ENCODE measurements at places on chromosomes 2 and 18. TPM values are rescaled to one million over a fixed set of nuclear protein-coding genes. Genes with fewer than 3 reads are reported as not detected.

The IL18RAP gene
- total RNA-seq, result 3.2 TPM

The GPR55 gene
- total RNA-seq, result 0.15 TPM

The SCN7A gene
- 1.1 TPM for total RNA-seq

The FEZ2 gene
- total RNA-seq, result 37.2 TPM

The PXDN gene
- 80.9 TPM for total RNA-seq

The TGIF1 gene
- total RNA-seq, result 21.7 TPM

The GCG gene
- total RNA-seq, result not detected

The ACVR1C gene
- 0.34 TPM for total RNA-seq

The GDF7 gene
- 0.44 TPM for total RNA-seq

The ACTG2 gene
- total RNA-seq, result 3.9 TPM

The NFATC1 gene
- total RNA-seq, result 2.0 TPM

The PDCD1 gene
- 0.14 TPM for total RNA-seq

The CYP26B1 gene
- 139 TPM for total RNA-seq

The PROC gene
- total RNA-seq, result 2.7 TPM

The SLC9A4 gene
- total RNA-seq, result 0.62 TPM

The CD302 gene
- 1.5 TPM for total RNA-seq

The CNGA3 gene
- 4.9 TPM for total RNA-seq

The SERPINB10 gene
- not detected for total RNA-seq

The ANKRD53 gene
- total RNA-seq, result 2.0 TPM

The ATIC gene
- total RNA-seq, result 49.1 TPM

The LAMA1 gene
- total RNA-seq, result 7.4 TPM

The CDCA7 gene
- 6.8 TPM for total RNA-seq

The SULT1C4 gene
- total RNA-seq, result 1.6 TPM

The PRSS56 gene
- total RNA-seq, result 0.15 TPM

The UGT1A3 gene
- total RNA-seq, result 1.4 TPM

The AQP12B gene
- total RNA-seq, result 0.05 TPM

The STAT4 gene
- 4.6 TPM for total RNA-seq

The TXNDC9 gene
- 51.7 TPM for total RNA-seq

The FSIP2 gene
- 18.4 TPM for total RNA-seq

The FAM228B gene
- 8.1 TPM for total RNA-seq

The C2orf15 gene
- 4.4 TPM for total RNA-seq

The MAP3K20 gene
- 19.9 TPM for total RNA-seq

The ST8SIA5 gene
- 2.8 TPM for total RNA-seq

The OTX1 gene
- 0.50 TPM for total RNA-seq

The KLF7 gene
- 50.0 TPM for total RNA-seq

The FRZB gene
- total RNA-seq, result 32.1 TPM

The FAM228A gene
- 1.4 TPM for total RNA-seq

The SLC8A1 gene
- total RNA-seq, result 0.27 TPM

The APCDD1 gene
- 272 TPM for total RNA-seq

The CD207 gene
- total RNA-seq, result 0.88 TPM

The CMPK2 gene
- total RNA-seq, result 5.9 TPM

The COA5 gene
- total RNA-seq, result 35.2 TPM

The LRP1B gene
- total RNA-seq, result 0.04 TPM

The POU3F3 gene
- total RNA-seq, result not detected

The RBM45 gene
- 23.5 TPM for total RNA-seq

The CCBE1 gene
- total RNA-seq, result 5.3 TPM

The GPR45 gene
- total RNA-seq, result 1.1 TPM

The UCN gene
- 1.2 TPM for total RNA-seq

The COLEC11 gene
- 0.14 TPM for total RNA-seq

The CD8B2 gene
- total RNA-seq, result 0.05 TPM

The G6PC2 gene
- not detected for total RNA-seq

The ALLC gene
- 1.1 TPM for total RNA-seq

The LTBP1 gene
- total RNA-seq, result 82.0 TPM

The FNDC4 gene
- total RNA-seq, result 5.3 TPM

The ALK gene
- 0.49 TPM for total RNA-seq

The RGPD6 gene
- total RNA-seq, result 19.7 TPM

Measured in motor neuron (in vitro differentiated cells).